Hippocampal formation (tissue), 2 donors: ENCODE measurements at places on chromosomes 1 and 21.
A peak's percentile ranks its signal among the peaks of the same experiment; 100 is the strongest.

DNA sequence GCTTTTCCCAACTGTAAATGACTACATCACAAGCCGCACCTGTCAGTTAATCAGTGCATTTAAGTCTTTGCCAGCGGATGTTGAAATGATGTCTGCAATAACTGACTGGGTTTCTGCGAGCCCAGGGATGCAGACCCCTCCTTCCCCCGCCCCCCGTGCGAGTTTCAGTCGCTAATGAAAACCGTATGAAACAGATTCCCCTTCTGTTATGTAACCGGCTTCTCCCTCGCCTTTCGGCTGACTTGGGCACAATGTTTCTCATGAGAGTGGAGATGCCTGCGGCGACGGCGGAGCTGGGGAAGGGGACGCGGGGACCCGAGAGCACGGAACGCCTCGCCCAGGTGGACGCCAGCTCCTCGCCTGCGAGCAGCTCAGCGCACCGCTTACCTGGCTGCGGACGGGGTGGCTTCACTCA lies 753 bp downstream of the KCNJ6 start:
- DNase-seq, result no peak

- no peak for DNase-seq
These were observed 120.1 kb downstream of the PRDM2 start for GRCh38 chr1:13820055-13820454.

- no peak for DNase-seq
These were observed 34.8 kb downstream of the KPNA6 start for GRCh38 chr1:32142446-32143301.

GRCh38 chr1:247218121-247218651 lies 37.7 kb upstream of the VN1R5 start:
- no peak for DNase-seq

DNA sequence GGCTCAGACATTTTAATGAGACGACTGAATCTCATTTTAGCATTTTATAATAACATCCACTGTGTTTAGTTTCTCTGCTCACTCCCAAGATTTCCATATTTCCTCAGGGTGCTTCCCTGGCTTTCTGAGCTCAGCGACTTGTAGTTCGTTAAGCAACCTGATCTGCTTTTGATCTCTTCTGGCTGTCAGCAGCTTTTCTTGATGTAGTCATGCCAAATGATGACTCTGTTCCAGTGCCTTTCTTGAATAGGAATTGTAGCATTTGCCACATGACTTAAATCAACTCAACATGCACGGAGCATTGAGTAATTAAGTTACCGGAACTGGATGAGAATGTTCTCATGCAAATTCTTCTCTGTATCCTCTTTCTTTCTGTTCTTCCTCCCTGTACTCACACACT lies 246.1 kb downstream of the FMN2 start:
- peak; percentile 39 for DNase-seq
